ENCODE measurements at places on chromosomes 16 and 17. TPM values are rescaled to one million over a fixed set of nuclear protein-coding genes. Genes with fewer than 3 reads are reported as not detected.

DNA sequence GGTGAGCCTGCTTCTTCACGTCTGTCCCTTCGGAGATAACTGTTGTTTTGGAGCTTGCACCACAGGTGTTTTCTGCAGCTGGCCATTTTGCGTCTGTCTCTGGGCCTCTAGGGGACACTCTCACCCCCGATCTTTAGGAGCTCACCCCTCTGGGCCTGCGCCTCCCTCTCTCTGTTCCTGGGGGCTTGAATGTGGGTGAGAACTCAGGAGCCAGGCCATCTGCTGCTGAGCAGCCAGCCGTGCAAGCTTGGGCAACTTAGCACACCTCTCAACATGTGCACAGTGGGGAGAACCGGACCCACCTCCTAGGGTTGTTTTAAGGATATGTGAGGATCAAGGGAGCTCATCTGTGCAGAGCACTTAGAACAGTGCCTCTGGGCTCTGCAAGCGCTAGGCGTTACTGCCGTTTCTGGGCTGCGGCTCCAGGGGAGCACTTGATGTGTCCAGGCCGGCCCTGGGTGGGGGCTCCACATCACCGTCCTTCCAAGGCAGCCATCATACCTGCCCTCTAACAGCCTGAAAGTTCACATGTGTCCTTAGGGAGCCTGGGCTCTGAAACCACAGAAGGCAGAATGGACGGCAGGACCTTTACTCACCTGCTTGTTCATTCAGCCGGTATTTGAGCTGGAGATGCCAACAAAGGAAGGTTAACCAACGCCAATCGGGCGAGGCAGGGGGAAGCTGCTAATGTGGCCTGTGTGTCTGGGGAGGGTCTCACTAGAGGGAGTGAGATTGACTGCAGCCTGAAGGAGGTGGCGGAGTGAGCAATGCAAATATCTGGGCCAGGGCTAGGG is 66.3 kb downstream of the MRC2 start:
- peaks cover 8% of the 10 kb centered on the region for H3K36me3 ChIP-seq
- peaks cover 35% of the 10 kb centered on the region for H3K4me1 ChIP-seq
- no peak overlapping the region for H3K4me3 ChIP-seq
- H3K27me3 ChIP-seq, result no peaks in the 10 kb centered on the region
- no peak overlapping the region for H3K27ac ChIP-seq
- no peak for DNase-seq

- no peaks in the 10 kb centered on the region for H3K27me3 ChIP-seq
- no peak for DNase-seq
- peak overlapping the region; percentile 90 for H3K27ac ChIP-seq
- peak overlapping the region; percentile 82 for H3K4me3 ChIP-seq
Measured at GRCh38 chr16:1770328-1771187, 785 bp downstream of the NME3 start.

DNA sequence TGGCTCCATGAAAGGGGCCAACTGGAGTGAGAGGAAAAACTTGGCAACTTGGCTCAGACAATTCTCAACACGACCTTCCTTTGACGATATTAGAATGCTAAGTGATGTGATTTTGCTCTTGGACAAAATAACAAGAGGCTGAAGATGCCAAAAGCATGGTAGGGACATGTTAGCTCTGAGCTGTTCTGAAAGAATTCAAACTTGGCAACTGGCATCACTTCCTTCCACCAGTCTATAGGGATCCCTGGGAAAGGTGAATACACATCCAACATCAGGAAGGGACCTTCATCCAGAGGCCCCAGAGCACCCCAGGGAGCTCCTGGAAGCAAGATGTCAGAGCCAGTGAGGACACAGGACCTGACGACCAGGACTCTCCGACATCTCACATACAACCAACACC is 4.3 kb downstream of the KRT37 start:
- H3K36me3 ChIP-seq, result no peaks in the 10 kb centered on the region
- peak overlapping the region; percentile 62 for H3K27ac ChIP-seq
- DNase-seq, result no peak
- no peak overlapping the region for H3K4me3 ChIP-seq
- H3K4me1 ChIP-seq, result peaks cover 72% of the 10 kb centered on the region
- H3K27me3 ChIP-seq, result no peaks in the 10 kb centered on the region

- H3K4me1 ChIP-seq, result no peaks in the 10 kb centered on the region
- no peak overlapping the region for H3K27ac ChIP-seq
- no peaks in the 10 kb centered on the region for H3K36me3 ChIP-seq
- H3K4me3 ChIP-seq, result no peak overlapping the region
- H3K27me3 ChIP-seq, result no peaks in the 10 kb centered on the region
Measured at GRCh38 chr17:34859652-34860051, 101.6 kb downstream of the CCT6B start.

PDILT gene
- total RNA-seq, result not detected

DNA sequence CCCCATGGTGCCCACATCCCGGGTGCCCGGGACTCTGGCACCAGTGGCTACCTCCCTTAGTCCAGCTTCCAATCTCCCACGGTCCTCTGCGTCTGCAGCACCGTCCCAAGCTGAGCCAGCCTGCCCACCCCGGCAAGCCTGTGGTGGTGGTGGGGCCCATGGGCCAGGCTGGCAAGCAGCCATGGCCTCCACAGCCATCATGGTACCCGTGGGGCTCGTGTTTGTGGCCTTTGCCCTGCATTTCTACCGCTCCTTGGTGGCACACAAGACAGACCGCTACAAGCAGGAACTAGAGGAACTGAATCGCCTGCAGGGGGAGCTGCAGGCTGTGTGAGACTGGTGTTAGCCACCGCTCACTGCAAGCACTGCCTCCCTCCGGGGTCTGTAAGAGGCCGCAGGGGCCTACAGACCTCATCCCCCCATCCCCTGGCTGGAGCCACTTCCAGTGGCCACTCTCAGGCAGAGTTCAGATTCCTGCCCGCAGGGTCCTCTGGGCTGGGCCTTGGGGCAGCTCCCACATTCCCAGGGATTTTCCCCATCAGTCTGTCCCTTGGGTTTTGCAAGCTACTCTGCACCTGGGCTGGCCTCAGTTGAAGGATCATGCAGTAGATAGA is 3.9 kb upstream of the SETD1A start:
- DNase-seq, result no peak
- no peaks in the 10 kb centered on the region for H3K36me3 ChIP-seq
- peak overlapping the region; percentile 20 for H3K27ac ChIP-seq
- H3K27me3 ChIP-seq, result no peaks in the 10 kb centered on the region

DNA sequence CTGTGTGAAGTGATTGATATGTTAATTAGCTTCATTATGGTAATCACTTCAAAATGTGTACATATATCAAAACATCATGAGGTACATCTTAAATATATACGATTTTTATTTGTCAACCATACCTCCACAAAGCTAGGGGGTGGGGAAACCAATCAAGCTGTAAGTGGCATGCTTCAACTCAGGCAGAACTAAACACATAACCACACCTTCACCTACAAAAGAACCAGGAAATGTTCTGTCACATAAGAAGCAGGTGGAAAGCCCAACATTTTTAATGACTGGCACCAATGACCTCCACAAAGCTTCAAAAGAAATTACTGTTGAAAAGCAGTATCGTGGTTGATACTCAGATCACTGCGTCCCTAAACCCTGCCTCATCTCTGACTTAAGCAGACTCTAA is 867.7 kb upstream of the EEF2KMT start:
- no peak overlapping the region for H3K27ac ChIP-seq
- no peak overlapping the region for H3K4me3 ChIP-seq
- H3K36me3 ChIP-seq, result no peaks in the 10 kb centered on the region
- no peaks in the 10 kb centered on the region for H3K27me3 ChIP-seq

FLOT2 gene
- total RNA-seq, result 56.2 TPM

GPR179 gene
- total RNA-seq, result not detected

MILR1 gene
- total RNA-seq, result 11.0 TPM

Data from vagina (tissue), 2 donors.